Left lung (tissue), 14 donors: ENCODE measurements at places on chromosomes 3 and 15.

GRCh38 chr3:134211797-134212196 is 38.9 kb downstream of the RYK start:
- peak; percentile 35 for DNase-seq
- H3K4me3 ChIP-seq: no peak overlapping the region
- no peaks in the 10 kb centered on the region for H3K36me3 ChIP-seq
- no peaks in the 10 kb centered on the region for H3K27me3 ChIP-seq
- H3K4me1 ChIP-seq: no peaks in the 10 kb centered on the region

- H3K4me1 ChIP-seq: no peaks in the 10 kb centered on the region
- no peak overlapping the region for H3K4me3 ChIP-seq
- H3K36me3 ChIP-seq: no peaks in the 10 kb centered on the region
- H3K27me3 ChIP-seq: no peaks in the 10 kb centered on the region
- no peak overlapping the region for H3K27ac ChIP-seq
Observed at GRCh38 chr15:78224023-78224411, 10.3 kb downstream of the ACSBG1 start.

- peak; percentile 93 for DNase-seq
- H3K27ac ChIP-seq: peak overlapping the region; percentile 95
- H3K36me3 ChIP-seq: no peaks in the 10 kb centered on the region
- peaks cover 12% of the 10 kb centered on the region for H3K4me1 ChIP-seq
- peak overlapping the region; percentile 42 for H3K4me3 ChIP-seq
- H3K27me3 ChIP-seq: no peaks in the 10 kb centered on the region
Observed at GRCh38 chr15:66842710-66843441, 140.8 kb downstream of the SMAD6 start.

DNA sequence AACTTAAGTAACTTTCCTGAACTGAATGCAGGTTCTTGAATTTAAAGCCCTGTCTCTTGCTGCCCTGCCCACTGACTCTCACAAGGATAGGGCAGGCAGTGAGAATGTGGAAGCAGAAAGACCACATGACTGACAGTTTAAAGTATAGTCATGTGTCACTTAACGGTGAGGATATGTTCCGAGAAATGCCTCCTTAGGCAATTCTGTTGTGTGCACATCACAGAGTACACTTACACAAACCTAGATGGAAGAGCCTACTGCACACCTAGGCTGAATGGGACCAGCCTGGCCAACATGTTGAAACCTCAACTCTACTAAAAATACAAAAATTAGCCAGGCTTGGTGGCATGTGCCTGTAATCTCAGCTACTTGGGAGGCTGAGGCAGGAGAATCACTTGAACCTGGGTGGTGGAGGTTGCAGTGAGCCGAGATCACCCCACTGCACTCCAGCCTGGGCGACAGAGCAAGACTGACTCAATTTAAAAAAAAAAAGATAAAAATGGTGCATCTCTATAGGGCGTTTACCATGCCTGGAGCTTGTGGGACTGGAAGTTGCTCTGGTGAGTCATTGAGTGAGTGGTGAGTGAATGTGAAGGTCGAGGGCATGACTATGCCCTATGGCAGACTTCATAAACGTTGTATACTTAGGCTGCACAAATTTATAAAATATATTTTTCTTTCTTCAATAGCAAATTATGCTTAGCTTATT is 18.9 kb upstream of the COPG1 start:
- DNase-seq: peak; percentile 59
- peaks cover 89% of the 10 kb centered on the region for H3K4me1 ChIP-seq
- no peaks in the 10 kb centered on the region for H3K27me3 ChIP-seq
- H3K36me3 ChIP-seq: no peaks in the 10 kb centered on the region
- H3K27ac ChIP-seq: peak overlapping the region; percentile 94

- no peaks in the 10 kb centered on the region for H3K36me3 ChIP-seq
- DNase-seq: peak; percentile 47
- H3K4me3 ChIP-seq: peak overlapping the region; percentile 43
- H3K27ac ChIP-seq: peak overlapping the region; percentile 93
- H3K27me3 ChIP-seq: no peaks in the 10 kb centered on the region
Observed at GRCh38 chr3:188946351-188947240, 225.2 kb upstream of the TPRG1 start.

- H3K27ac ChIP-seq: peak within 1 kb of the TSS; percentile 31
- peaks cover 13% of the 10 kb centered on the region for H3K27me3 ChIP-seq
- DNase-seq: peak; percentile 83
- H3K4me1 ChIP-seq: peaks cover 34% of the 10 kb centered on the region
Observed at GRCh38 chr15:88913017-88913849, at the start of gene MFGE8. Gene MFGE8, minus strand, starts transcription at chr15:88913379. Its CDS starts 60 bp downstream, at chr15:88913319.

DNA sequence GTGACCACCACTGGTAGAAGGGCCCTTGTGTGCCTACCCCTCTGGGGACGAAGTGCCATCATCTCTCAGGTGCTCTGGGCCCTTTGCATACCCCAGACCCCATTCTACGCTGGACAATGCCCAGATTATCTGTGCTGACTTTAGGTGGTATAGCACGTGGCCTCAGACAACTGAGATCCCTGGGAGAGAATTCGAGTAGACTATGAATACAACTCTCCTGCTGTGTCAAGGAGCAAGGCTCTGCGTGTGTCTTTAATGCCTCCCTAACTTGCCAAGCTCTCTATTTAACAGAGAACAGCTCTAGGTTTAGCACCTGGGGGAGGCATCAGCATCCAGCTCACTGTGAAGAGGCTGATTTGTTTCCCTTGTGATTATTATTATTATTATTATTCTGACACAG is 29.1 kb downstream of the FAM3D start:
- H3K4me3 ChIP-seq: no peak overlapping the region
- H3K36me3 ChIP-seq: no peaks in the 10 kb centered on the region

GRCh38 chr3:3141939-3142338 is 15.2 kb downstream of the TRNT1 start:
- H3K27ac ChIP-seq: no peak overlapping the region
- DNase-seq: no peak
- H3K4me1 ChIP-seq: peaks cover 3% of the 10 kb centered on the region
- no peak overlapping the region for H3K4me3 ChIP-seq
- H3K36me3 ChIP-seq: peaks cover 100% of the 10 kb centered on the region
- no peaks in the 10 kb centered on the region for H3K27me3 ChIP-seq

DNA sequence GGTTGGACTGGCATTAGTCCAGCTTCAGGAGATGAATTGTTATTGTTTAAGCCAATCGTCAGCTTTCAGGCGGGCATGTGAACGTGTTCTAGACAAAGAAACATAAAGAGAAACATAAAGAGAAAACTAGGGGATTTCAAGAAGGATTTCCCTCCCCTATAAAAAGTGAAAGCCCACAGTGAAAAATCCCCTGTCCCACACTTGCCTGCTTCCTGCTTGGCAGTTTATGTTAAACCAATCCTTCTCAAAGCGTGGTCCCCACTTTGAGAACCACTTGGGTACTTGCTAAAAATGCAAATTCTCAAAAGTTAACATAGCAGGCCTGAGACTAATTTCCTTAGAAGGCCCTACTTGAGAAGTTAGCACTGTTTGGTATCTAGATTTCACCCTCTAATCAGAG is 293.0 kb upstream of the SOX14 start:
- H3K4me3 ChIP-seq: no peak overlapping the region
- H3K4me1 ChIP-seq: no peaks in the 10 kb centered on the region
- H3K27me3 ChIP-seq: no peaks in the 10 kb centered on the region

- H3K27me3 ChIP-seq: no peaks in the 10 kb centered on the region
- no peak overlapping the region for H3K27ac ChIP-seq
Observed at GRCh38 chr3:190497811-190498210, 16.1 kb upstream of the IL1RAP start.

DNA sequence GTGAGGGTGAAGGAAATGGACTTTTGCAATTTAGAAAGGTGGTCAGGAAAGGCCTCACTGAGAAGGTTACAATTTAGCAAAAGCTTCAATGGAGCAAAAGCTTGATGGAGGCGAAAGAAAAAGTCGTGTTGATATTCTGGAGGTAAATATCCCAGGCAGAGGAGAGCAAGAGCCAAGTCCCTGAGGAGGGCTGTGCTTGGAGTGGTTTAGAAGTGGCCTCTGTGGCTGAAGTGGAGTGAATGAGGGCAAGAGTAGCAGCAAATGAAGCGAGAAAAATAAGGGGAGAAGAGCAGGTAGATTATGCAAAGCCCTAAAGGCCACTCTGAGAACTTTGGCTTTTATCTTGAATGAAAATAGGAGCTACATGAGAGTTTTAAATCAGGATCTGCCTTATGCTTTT is 54.1 kb downstream of the GUCA1C start:
- H3K4me1 ChIP-seq: no peaks in the 10 kb centered on the region
- peak; percentile 50 for DNase-seq
- H3K27ac ChIP-seq: no peak overlapping the region
- H3K36me3 ChIP-seq: no peaks in the 10 kb centered on the region

DNA sequence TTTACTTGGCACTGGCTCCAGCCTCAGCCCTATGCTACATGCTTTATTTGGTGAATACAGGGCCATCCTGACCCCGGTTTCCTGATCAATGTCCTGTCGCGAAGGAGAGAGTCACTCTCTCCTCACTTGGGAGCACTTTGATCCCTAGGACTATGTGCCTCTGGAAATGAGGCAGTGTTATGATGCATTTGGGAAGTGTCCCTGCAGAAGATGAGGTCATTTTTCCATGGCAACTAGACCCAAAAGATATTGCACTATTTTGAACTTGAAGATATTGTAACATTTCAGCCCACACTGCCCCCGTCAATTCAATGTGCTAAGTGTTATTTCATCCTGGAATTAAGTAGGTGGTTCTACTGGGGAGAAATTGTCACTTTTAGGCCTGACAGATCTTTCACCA is 68.0 kb downstream of the LRRK1 start:
- no peak overlapping the region for H3K27ac ChIP-seq
- peaks cover 32% of the 10 kb centered on the region for H3K36me3 ChIP-seq
- H3K4me3 ChIP-seq: no peak overlapping the region

DNA sequence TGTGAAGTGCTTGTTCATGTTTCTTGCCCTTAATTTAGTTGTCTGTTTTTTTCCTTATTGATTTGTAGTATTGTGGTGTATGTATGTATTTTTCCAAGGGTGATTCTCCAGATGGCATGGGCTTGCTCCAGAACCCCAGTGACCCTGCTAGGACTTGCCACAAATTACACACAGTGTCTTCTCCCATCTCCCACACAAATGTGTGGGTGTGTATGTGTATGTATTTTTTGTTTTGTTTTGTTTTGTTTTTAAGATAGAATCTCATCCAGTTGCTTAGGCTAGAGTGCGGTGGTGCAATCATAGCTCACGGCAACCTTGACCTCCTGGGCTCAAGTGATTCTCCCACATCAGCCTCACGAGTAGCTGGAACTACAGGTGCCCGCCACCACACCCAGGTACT is 36.2 kb upstream of the ARID3B start:
- no peak for DNase-seq
- H3K4me3 ChIP-seq: no peak overlapping the region
- no peak overlapping the region for H3K27ac ChIP-seq
- no peaks in the 10 kb centered on the region for H3K4me1 ChIP-seq
- no peaks in the 10 kb centered on the region for H3K27me3 ChIP-seq

GRCh38 chr15:75902129-75902557 is 1.5 kb upstream of the FBXO22 start:
- no peaks in the 10 kb centered on the region for H3K27me3 ChIP-seq
- no peak overlapping the region for H3K27ac ChIP-seq
- DNase-seq: no peak
- H3K4me1 ChIP-seq: no peaks in the 10 kb centered on the region
- H3K4me3 ChIP-seq: no peak overlapping the region

DNA sequence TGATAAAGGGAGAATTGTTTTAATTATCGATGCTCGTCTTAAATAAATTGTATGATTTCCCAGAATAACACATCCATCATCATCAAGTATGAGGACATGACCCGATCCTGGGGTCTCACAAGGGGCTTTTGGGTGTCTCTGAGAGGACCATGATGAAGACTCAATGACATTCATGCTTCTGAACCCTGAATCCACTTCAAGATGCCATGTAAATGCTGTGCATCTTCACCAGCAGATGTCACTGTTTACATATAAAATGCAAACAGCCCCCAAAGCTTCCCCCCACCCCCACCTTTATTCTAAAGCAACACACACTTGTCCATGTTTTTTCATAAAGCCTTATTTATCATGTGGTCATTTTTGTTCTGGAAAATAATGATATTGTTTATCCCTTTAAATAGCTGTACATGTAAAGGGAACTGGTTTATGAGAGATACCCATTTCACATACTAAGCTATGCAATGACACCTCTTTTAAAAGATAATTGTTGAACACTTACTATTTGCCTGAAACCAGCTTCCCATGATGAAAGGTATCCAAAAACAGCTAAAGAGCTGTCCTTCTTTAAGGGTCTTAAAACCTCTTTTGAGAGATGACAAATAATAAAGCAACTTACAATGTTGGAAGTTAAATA is 69.7 kb upstream of the UBE3A start:
- H3K27ac ChIP-seq: no peak overlapping the region
- H3K4me3 ChIP-seq: no peak overlapping the region
- no peaks in the 10 kb centered on the region for H3K36me3 ChIP-seq
- DNase-seq: no peak
- no peaks in the 10 kb centered on the region for H3K27me3 ChIP-seq
- H3K4me1 ChIP-seq: no peaks in the 10 kb centered on the region

GRCh38 chr3:146199762-146200161 is 38.8 kb upstream of the PLOD2 start:
- DNase-seq: no peak
- H3K4me3 ChIP-seq: no peak overlapping the region
- no peak overlapping the region for H3K27ac ChIP-seq
- H3K27me3 ChIP-seq: no peaks in the 10 kb centered on the region

DNA sequence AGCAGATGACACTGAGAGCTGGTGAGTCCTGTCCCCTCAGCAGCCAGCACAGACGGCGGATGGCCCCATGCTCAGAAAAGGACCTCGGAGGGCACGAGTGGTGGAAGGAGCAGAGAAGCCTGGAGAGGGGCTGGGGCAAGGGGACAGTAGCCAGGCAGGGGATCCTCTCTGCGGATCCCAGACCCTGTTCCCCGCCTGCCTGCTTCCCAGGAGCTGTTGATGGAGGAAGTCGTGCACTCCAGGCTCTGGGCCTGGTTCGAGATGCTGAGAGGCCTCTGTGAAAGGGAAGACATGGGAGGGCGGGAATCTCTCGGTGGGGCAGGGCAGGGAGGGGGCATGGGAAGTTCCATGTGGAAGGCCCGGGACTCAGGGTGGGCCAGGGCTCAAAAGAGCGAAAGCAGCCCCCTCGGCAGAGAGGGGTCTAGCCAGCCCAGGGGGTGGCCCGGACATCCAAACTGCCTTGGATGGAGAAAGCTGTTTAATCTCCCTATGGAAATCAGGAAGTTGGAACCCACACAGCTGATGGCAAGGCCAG is 47.9 kb upstream of the MAGEF1 start:
- H3K4me3 ChIP-seq: no peak overlapping the region
- no peak overlapping the region for H3K27ac ChIP-seq

DNA sequence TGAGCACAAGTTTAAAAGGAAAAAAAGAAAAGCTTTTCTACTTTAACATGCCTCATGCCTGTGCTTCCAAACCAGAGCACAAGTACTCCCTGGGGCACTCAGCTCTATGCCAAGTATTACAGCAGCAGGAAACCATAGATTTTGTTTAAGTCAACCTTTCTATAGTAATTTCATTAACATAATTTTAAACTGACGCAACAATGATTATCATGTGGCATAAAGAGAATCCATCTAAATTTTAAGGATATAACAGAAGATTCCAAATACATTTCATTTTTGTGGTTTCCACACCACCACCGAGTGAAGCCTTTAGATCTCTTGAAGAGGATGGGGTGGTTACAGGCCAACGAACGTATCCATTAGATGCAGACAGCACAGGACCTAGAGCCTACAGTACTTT is 112.1 kb downstream of the TNIK start:
- peaks cover 37% of the 10 kb centered on the region for H3K4me1 ChIP-seq
- no peaks in the 10 kb centered on the region for H3K27me3 ChIP-seq
- no peak overlapping the region for H3K4me3 ChIP-seq
- H3K27ac ChIP-seq: peak overlapping the region; percentile 51
- DNase-seq: no peak

- H3K4me1 ChIP-seq: no peaks in the 10 kb centered on the region
- no peaks in the 10 kb centered on the region for H3K36me3 ChIP-seq
- H3K27ac ChIP-seq: no peak overlapping the region
- no peak overlapping the region for H3K4me3 ChIP-seq
Observed at GRCh38 chr15:83082730-83083386, 15.8 kb upstream of the BTBD1 start.
